NCI-H1048 (cell line): ENCODE measurements at places on chromosomes 11 and 22.

DNA sequence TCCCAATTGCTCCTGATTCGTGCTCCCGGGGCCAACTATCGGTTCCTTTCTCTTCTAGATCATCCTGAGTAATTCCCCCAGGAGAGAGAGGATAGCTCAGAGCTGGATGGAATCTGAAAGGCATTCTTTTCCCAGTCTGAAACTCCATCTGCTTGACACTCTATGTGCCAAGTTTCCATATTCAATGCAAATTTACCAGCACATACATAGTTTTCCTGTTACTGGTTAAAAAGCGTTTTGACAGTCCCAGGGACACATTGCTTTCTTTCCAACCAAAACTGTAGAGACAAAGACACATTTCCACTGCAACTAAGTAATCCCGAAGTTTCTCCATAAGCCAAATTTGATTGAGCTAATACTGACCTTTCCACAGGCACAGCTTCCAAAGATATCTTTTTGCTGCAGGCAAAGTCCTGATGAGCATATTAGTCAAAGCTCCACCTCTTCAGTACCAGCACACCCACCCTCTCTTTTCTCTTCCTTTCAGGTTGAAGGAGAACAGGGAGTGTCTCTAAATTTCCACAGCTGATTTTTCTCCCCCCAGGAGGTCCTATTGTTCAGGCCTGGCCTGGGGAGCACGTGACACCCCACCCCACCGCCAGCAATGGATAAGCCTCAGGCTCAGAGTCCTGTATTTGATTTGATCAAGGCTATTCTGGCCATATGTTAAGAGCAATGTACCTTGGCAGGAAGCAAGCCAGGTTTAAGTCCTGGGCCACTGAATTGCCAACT is 9.7 kb upstream of the ANKK1 start:
- DNase-seq = no peak

DNA sequence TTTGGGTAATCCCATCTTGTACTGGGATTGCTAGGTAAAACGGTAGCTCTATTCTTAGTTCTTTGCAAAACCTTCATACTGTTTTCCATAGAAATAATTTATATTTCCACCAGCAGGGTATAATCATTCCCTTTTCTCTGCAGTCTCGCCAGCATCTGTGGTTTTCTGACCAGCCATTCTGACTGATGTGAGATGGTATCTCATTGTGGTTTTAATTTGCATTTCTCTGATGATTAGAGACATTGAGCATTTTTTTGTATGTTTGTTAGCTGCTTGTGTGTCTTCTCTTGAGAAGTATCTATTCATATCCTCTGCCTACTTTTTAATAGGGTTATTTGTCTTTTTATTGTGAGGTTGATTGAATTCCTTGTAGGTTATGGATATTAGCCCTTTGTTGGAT is 220.9 kb downstream of the PGR start:
- DNase-seq = no peak

- no peak for DNase-seq
Measured at GRCh38 chr11:119375337-119376196, 5.9 kb downstream of the USP2 start.

GRCh38 chr11:69387409-69387885 is 93.5 kb downstream of the MYEOV start:
- no peak for DNase-seq

DNA sequence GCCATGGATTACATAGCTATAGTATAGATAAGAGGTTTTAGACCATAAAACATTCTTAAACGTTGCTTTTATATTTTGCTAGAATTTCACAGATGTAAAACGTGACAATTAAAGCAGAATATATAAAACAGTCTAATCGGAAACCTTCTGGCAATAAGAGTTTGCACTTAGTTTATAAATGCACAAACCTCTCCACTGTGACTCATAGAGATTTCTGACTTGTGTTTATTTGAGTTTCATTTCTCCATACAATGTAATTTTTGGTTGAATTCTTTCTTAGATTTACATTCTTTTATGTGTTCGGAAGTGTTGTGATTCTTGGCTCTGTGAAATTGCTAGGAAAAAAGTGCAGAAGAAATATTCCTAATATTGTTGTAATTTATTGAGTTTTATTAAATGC is 288.7 kb upstream of the CTSC start:
- DNase-seq = no peak
